ENCODE measurements at places on chromosomes 13 and 19.

GRCh38 chr13:95924389-95924994 lies 128.7 kb downstream of the UGGT2 start:
- DNase-seq, result no peak

DNA sequence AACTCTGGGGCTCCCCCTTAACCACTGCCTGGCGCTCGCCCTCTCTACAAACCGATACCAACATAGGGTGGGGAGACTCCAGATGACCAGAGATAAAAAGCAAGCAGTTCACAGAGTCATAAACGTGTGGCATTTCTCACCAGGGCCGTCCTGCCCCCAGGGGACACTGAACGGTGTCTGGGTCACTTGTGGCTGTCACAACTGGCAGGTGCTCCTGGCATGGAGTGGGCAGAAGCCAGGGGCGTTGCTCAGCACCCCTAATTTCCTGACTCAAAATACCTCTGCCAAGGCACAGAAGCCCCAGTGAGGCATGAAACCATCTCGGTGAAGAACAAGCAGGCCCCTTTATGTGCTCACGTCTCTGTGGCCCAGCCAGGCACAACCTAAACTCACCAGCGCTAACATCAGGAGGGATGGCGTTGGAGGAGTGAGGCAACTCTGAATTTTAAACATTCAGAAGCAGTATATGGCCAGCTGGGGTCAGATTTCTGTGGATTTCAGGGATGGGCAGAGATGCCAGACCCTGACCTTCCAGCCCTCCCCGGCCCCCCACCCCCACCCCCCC lies 1.8 kb downstream of the PIP5K1C start:
- no peak for DNase-seq

DNA sequence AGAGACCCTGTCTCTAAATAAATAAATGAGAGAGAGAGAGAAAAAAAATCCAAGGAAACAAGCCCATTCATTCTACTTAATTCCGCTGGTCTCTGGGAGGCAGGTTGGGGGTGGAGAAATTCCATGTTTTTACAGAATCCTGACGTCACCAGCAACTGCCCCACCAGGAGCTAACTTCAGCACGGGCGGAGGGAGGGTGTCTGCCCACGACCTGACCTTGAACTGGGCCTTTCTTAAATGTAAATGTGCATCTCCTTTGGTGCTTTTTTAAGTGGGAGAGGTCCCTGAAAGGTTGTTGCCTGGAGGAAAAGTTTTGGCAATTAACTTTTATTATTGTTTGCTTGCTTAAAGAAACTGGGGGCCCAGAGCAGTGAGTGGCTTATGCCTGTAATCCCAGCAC lies 15.5 kb downstream of the KLF2 start:
- DNase-seq, result no peak

- DNase-seq, result no peak
Measured at GRCh38 chr19:2711172-2711874, 8.8 kb upstream of the GNG7 start.

DNA sequence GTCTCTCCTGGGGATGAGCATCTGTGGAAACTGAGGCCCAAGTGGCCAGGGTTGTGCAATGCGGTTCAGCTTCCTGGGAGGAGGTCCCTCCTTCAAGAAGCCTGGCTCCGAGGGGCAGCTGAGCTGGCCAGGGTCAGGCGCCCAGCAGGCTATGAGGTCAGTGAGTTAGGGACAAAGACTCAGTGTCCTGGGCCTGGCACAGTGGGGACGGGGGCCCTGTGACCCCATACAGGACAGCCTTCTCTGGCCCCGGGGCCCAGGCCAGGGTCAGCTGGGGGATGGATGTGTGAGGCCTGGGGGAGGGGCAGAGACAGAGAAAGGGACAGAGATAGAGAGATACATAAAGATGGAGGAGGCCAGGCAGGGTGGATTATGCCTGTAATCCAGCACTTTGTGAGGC lies 3.0 kb upstream of the IL12RB1 start:
- no peak for DNase-seq
